ENCODE measurements at places on chromosomes 2 and 18.

DNA sequence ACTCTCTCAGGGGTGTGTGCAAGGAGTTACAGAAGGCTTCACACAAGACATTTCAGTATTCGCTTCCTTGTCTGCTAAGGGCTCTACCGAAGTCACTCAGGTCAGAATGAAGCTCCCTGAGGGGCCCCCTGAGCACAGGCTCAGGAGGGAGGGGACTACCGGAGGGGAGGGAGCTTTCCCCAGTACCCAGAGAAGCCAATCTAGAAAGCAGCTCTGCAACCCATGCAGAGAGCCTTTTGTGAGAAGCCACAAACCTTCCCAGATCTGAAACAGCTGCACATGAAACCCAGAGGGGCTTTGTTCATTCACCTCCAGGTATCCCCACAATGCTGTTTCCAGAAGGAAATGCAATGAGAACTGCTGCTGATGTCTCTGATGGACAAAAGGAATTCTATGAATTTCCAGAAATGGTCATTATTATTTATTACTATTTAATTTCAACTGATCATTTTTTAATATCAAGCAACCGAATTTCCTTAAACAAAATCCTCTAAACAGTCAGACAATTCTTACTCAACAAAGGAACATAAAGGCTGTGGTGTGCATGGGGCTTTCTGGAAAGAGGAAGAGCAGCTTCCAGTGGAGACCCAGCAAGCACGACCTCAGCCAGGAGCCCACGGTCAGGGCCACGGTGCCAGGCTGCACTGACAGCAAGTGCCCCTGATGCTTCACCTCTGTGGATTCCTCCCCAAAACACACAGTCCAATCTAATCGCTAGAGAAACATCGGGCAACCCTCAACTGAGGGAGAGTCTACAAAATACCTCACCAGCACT lies 42.0 kb downstream of the NDUFA10 start:
- no peak for DNase-seq

GRCh38 chr2:204738721-204739120 lies 193.4 kb downstream of the PARD3B start:
- no peak for DNase-seq

GRCh38 chr2:120310136-120310535 lies 35.8 kb upstream of the INHBB start:
- no peak for DNase-seq

- DNase-seq, result peak; percentile 64
Observed at GRCh38 chr2:25951071-25951547, 31.2 kb downstream of the KIF3C start.

- no peak for DNase-seq
Observed at GRCh38 chr2:101307503-101307902, 998 bp downstream of the RNF149 start.

DNA sequence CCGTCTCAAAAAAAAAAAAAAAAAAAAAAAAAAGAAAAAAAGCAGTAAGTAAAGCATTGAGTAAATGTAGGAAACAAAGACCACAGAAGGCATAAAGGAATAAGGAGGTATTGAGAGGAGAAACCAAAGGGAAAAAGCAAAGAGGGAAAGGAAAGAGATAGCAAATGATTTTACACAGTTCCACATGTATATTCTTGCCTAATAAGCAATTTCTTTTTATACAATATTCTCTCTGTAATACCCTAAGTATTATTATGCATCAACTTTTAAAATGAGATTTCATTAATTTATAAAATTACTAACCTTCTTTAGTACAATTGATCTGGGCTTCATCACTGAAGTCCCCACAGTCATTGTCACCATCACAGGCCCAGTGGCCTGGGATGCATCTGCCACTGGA lies 1180.9 kb downstream of the LRP1B start:
- no peak for DNase-seq

DNA sequence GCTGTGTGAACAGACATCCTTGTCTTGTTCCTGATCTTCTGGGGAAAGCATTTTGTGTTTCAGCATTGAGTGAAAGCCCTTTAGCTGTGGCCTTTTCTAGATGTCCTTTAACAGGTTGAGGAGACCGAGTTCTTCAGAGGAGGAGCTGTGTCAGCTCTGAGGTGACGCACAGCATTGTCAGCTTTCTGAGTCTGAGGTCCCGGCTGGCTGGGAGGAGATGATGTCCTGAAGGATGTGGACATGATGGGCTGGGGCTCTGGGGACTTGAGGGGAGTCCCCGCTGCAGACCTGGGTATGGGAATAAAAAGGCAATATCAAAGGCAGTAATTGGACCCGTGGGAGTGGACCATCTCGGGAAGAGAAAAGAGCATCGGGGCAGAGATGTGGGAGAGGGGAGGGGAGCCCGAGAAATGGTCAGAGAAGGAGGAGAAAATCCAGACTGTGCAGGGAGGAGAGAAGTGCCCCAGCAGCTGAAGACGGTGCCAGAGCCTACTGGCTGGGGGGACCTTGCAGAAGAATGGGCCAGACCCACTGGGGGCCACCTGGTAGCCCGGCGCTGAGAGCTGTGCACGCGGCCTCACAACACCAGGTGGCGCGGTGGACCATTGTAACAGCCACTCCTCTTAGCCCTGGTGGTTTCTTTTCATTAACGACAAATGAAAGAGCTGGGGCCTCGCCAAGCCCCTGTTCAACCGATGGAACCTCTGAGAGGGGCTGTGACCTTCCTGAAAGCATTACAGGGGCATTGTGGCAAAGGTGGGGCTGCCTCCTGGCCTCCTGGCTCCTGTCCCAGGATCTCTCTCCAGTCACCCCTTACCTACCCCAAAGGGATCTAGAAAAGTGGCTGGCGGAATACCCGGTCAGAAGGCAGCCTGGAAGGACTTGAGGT lies 61.6 kb downstream of the ST3GAL5 start:
- no peak for DNase-seq

GRCh38 chr2:25524507-25524906 lies 148.9 kb downstream of the DTNB start:
- no peak for DNase-seq

DNA sequence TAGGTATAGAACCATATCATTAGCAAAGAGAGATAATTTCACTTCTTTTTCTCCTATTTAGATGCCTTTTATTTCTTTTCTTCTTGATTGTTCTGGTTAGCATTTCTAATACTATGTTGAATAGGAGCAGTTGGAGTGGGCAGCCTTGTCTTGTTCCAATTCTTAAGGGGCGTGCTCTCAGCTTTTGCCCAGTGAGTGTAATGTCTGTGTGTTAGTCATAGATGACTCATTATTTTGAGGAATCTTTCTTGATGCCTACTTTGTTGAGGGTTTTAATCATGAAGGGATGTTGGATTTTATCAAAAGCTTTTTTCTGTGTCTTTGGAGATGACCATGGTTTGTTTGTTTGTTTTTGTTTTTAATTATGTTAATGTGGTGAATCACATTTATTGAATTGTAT lies 1453.1 kb upstream of the SLC39A10 start:
- no peak for DNase-seq

- DNase-seq, result no peak
Observed at GRCh38 chr2:197297266-197297665, 13.3 kb downstream of the ANKRD44 start.

DNA sequence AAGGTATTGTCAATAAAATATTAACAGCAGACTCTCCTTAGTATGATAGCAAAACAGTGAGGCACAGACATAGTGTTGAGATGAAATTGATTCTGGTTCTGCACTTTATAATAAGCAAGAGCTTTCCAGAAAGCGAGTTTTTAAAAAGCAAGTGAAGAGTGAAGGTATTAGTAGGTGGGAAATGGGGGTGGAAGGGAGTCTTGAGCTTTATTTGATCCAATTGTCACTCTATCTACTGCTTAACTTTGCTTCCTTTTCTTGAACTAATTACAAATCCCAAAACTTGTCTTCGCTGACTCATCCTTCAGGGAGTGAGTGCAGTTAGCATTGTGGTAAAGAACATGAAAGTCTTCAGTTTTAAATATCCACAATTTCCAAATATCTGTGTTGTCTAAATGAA lies 120.6 kb upstream of the BOD1L2 start:
- no peak for DNase-seq

GRCh38 chr2:64914735-64915509 lies 74.3 kb upstream of the SLC1A4 start:
- no peak for DNase-seq

DNA sequence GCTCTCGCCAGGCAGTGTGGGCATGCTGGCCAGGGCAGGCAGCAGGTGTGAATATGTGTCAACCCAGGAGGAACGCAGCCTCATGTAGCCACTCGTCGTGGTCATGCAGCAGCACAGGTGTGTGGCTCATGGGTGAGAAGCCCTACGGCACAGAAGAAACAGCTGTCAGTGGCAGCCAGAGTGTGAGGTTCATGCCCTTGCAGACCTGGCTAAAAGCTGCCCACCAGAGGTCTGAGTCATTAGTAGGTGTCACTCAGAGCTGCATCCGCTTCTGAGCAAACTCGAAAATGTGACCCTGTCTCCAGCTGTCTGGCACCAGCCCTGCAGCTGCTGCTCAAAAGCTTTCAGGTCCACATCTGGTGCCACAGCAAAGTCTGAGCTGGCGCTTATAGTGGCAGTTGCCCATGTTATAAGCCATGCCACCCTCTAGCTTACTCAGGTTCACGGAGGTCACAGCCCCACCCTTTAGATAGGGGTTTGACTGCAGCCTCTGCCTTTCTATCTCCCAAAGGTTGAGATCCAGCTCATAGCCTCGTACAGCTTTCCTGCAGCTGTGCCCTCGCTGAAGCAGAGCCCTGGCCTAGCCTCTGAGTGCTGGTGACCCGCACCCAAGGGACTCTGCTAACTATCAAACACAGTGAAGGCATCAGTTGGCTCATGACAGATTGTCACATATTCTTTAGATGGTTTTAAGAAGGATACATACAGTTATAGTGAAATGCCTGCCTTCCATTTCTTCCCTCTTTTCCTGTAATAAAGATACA lies 195.0 kb downstream of the CCDC102B start:
- DNase-seq, result no peak

GRCh38 chr2:30722936-30723725 lies 84.1 kb downstream of the CAPN13 start:
- no peak for DNase-seq

DNA sequence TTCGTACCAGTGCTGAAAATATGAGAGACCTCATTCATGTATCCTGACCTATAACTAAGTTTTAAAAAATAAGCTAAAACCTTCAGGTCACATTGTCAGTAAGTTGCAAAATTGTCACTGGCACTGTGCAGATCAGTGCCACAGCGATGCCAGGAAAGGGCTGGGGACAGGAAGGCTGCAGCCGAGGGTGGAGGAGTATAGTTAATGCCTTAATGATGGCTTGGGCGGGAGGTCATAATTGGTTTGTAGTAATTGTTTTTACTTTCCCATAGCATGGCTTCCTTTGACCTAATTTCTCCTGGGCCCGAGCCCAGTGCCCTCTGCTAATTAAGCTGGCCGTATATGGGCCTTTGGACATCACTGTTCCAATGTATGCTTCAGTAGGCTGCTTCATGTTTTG lies 47.2 kb upstream of the RAB12 start:
- DNase-seq, result no peak

GRCh38 chr2:231467613-231468530 lies 3.6 kb upstream of the NCL start:
- DNase-seq, result no peak

DNA sequence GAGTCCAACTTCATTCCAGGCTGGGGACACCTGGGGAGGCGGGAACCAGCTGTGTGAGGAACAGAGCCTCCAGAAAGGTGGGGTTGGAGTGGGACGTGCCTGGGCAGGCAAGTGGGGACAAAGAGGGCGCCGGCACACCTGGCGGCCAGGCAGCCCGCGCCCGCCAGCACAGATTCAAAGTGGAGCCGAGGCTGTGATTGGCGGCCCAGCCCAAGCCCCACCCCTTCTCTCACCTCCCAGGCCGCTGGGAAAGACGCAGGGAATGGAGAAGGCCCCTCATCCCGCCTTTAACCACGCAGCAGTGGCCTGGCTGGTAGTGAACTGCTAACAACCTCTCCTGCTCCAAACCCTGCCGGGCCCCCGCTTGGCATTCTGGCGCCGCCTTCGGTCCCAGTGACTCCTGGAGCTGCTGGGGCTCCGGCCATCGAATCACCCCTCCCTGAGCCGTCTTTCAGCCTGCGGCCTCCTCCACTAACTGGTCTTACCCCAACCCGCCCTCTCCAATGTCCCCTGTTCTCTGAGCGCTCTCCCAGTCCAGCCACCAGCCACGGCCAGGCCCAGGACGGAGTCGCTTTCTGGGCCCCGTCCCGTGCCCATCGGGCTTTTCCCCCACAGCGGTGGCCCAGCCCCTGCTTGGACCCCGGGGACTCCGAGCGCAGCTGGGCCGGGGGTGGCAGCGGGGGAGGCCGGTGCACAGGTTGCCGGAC lies 27.9 kb upstream of the PTMA start:
- no peak for DNase-seq

Measured in smooth muscle cell of the brain vasculature (primary cell).